Fibroblast of the conjunctiva (primary cell): ENCODE measurements at places on chromosomes 5 and 9.

DNA sequence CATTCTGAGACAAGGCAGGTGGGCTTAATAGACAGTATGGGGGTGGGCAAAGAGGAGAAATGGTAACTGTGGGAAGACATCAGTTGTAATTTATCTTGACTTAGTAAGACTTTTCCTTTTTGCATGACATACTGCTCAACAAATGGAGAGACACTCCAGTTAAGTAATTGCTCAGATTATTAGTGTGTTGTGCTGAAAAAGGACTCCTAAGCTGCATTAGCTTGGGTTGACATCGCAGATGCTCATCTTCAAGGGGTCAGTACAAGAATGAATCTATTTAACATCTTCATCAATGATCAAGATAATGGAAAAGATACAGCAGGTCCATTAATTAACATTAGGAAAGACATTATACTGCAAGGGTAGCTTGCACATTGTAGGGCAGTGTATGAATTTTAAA is 181.1 kb upstream of the ELAVL2 start:
- no peak for DNase-seq

GRCh38 chr5:54754420-54754819 is 231.0 kb downstream of the ESM1 start:
- no peak for DNase-seq

- no peak for DNase-seq
These were observed 163.9 kb upstream of the RASA1 start for GRCh38 chr5:87103616-87104287.

GRCh38 chr9:68581696-68582095 is 41.0 kb upstream of the TMEM252 start:
- no peak for DNase-seq
